ENCODE measurements at places on chromosomes 6 and 20.
A peak's percentile ranks its signal among the peaks of the same experiment; 100 is the strongest.

DNA sequence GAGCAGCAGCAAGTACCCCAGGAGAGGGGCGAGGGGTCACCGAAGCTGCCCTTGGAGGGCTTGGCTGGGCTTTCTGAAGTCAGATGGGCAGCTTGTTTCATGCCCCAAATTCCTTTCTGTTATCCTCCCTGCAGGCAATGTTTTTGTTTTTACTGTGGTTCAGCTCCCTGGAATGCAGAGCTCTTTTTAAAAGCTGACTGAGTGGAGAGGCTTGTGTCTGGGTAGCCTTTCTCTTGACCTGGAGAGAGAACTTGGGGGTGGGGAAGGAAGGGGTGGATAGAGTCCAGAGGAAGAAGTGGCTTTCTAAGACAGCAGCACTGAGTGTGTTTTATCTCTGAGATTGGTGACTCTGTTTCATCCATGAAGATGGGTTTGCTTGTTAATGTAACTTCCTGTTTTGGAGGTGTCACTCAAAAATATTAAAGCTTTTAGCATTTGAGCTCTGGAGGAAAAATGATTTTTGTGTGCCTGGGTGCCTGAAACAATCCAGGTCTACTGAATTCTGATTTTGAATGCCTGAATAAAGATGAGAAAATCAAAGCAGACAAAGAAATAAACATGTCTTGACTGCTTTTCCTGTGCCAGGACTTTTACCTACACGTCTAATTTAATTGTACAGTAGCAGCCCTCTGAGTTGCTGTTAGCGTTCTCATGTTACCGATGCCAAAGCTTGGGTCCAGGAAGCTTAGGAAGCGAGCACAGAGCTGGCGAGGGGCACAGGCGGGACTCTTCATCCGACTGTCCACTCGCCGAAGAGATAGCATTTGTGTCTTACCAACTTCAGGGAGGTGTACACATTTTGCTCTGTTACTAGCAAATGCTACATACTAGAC is 78.2 kb upstream of the EEF1E1 start:
- DNase-seq = no peak

DNA sequence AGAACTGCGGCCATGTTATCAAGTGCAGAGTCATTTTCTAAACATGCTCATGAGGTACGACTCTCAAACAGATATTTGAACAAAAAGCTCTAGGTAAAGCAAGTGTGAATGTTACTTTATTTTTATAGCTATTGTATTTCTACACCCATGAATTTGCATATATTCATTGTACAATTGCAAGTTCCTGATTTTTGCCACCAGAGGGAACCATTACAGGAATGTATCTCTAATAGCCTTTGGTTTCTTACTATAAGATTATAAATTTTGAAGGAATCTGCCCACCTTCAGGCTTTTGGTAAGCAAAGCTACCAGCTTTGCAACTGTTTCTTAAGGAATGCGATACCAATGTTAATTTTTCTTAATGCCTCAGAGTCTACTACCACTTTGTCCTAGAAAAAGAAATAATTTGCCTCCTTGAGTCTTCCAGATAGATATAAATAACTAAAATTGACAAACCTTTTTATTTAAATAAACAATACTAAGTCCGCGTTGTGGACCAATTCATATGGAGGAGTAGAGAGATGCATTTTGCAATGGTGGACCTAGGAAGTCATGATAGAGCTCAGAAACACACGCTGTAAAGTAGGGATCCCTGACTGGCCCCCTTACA is 125.4 kb upstream of the SAMD5 start:
- DNase-seq = no peak

DNA sequence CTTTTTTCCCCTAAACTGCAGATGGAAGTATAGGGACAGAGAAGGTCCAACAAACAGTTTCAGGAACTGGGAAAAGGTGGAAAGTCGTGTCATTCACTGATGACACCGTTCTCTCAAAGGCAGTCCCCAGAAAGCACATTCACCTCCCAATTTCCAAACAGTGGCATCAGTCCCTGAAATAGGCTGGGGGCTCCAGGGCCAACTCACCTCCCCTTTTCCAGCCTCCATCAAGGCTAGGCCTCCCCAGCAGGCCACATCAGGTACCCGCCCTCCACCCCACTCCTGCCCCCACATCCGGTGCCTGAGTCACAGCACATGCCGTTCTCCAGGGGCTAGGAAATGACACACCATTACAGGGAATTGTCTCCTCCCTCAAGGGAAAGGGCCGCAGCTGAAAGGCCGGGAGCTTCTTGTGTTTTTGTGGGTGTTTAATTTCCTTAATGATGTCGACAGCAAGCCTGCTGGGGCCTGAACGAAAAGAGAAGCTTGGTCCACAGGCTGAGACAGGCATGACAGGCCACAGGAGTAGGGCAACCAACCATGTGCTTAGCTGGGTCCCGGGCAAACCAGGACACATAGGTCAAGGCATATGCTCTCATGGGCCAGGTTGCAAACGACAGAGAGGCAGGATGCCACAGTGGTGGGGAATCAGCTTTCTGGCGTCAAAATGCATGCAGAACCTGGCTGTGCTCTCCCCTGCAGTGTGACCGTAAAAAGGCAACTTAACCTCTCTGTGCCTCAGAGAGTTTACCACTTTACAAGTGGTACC is 39.2 kb downstream of the ZMYND8 start:
- DNase-seq = peak; percentile 58

DNA sequence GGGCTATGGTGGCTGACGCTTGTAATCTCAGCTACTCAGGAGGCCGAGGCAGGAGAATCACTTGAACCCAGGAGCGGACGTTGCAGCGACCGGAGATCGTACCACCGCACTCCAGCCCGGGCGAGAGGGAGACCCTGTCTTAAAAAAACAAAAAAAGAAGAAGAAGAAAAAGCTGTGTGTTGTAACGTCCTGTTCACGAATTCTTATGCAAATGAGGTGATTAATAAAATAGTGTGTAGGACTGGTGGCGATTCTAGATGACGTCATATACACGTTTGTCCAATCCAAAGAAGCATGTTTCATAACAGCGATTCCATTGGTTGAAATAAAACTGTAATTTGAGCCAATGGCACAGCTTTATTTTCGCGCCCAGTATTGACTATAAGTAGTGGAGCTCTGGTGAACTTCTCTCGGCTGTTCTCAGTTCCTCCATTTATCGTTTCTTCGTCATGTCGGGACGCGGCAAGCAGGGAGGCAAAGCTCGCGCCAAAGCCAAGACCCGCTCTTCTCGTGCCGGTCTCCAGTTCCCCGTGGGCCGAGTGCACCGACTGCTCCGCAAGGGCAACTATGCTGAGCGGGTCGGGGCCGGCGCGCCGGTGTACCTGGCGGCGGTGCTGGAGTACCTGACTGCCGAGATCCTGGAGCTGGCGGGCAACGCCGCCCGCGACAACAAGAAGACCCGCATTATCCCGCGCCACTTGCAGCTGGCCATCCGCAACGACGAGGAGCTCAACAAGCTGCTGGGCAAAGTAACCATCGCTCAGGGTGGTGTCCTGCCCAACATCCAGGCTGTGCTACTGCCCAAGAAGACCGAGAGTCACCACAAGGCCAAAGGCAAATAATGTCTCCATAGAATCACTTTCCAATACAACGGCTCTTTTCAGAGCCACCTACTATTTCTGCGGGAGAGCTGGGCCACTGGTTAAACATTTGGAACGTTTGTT is 47.0 kb downstream of the OR2B2 start:
- DNase-seq = no peak

DNA sequence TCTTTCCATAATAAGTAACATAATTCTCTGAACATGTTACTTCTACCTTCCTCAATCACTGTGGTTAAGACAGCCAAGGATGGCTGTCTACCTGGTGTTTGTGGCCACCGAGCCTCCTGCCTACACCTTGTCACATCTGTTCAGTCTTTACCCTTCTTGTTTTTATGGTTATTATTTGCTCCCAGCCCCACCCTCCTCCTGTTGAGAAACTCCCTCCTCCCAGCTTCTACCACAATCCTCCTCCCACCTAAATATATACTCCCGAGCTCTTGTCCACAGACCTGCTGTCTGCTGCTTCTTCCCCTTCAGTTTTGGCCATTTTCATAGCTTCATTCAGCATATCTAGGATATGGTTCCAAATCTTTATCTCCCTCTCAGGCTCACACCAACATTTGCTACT is 35.7 kb upstream of the GABRR1 start:
- no peak for DNase-seq

Measured in stimulated activated CD4-positive, alpha-beta T cell treated with anti-CD3 and anti-CD28 coated beads, Interleukin-1b, Interleukin-23, amount 100 ng/mL, for 4 hours (primary cell).